ENCODE measurements at places on chromosomes 7 and 10.

DNA sequence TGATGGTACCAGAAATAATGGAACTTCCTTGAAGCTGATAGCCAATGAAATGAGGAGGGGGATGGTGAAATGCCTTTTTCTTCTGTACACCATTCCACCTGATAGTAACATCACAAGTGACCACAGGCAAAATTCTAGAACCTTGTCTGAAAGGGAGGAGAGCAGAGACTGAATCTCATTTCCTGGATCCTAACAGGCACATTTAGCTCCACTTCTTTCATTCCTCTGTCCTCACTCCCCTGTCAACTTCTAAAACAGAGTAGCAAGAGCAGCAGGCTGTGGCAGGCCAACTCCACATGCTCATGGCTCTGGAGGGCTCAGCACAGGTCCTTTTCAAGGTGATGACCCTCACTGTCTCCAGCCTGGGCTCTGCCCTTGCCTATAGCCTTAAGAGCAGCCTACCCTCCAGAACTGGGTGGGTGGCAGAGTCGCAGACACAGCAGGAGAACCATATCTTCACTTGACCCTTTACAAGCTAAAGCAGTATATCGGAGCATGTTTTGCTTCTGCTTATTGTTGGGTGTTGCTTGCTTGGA, at the start of gene LRRC18:
Gene LRRC18, minus strand, starts transcription at position 51 of the 536 bp plus-strand sequence. CDS start 25,685 bp downstream, outside the sequence.
- no peak for DNase-seq

DNA sequence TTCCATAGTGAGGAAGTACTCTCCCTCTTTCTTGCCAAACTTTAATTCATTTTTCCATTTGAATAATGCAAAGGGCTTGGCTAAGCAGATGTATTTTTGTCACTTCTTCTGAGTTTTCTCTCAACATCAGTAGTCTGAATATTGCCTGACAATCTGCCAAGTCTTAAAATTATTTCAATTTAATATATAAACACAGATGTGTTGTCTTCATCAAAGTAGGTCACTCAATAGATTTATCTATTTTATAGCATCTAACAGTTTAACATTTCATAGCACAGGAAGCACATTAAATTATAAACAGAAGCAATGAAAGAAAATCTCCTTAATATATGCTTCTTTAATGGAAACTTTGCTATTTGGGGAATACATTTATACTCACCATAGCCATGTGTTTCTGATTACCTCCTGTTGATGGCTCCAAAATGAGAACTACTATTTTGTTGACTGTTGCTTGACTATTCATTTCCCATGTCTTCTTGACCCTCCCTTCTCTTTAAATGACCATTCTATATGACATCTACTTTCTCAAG, 4.5 kb downstream of the CPED1 start:
- DNase-seq, result no peak

DNA sequence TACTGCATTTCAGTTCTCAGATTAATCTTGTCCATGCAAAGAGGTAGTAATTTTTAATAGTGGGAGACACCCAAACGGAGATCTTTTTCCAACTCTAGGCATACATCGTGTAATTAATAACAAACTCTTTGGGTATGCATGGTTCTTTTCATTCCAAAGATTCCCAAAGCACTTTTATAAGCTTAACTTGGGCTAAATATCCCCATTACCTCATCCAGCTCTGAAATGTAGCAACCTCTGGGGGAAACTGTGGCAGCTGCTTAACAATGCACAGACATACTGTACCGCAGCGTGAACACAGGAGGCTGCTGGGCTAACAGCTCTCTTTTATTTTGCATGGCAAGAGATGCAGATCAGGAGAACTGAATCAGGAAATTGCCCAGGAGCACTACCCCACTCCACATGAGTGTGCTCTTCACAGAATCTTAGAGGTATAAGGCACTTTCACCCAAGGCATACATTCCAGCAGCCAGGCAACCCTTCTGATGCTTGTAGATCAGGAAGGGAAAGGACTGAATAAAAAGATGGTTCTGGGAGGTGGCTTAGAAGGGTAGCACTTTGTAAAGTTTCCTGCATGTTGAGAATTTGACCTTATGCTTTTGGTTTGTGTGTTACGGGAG, 114.4 kb upstream of the GLI3 start:
- DNase-seq, result no peak

GRCh38 chr7:101898106-101898505, 80.7 kb downstream of the CUX1 start:
- no peak for DNase-seq

- DNase-seq, result no peak
Observed at GRCh38 chr7:120170834-120171233, 102.1 kb upstream of the KCND2 start.

GRCh38 chr10:64102264-64102633, 581.0 kb downstream of the REEP3 start:
- no peak for DNase-seq

- DNase-seq, result no peak
Observed at GRCh38 chr10:110076559-110077318, 69.0 kb downstream of the ADD3 start.

- no peak for DNase-seq
Observed at GRCh38 chr7:44108768-44109750, 4.9 kb downstream of the AEBP1 start.

DNA sequence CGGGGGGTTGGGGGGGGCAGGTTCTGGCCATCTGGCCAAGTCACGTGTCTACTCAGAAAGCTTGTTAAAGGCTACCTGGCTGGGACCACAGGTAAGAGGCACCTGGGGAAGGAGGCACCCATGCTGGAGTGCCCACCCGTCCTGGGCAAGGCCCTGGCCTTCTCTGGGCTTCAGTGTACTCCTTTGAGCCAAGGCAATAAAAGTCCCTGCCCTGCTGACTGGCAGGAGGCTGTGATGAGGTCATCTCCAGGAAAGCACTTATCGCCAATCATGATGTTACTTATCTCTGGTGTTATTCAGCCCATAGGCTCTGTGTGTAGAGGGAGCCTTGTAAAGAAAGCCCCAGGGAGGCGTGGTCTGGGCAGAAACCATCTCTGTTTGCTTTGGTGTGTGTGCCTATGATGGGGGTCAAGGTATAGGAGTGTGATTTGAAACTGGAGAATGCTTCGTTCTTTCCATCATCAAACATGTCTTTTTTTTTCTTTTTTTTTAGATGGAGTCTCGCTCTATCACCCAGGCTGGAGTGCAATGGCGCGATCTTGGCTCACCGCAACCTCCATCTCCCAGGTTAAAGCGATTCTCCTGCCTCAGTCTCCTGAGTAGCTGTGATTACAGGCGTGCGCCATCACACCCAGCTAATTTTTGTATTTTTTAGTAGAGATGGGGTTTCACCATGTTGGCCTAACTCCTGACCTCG, 2.5 kb upstream of the CLDN4 start:
- peak; percentile 96 for DNase-seq

- DNase-seq, result no peak
Observed at GRCh38 chr7:149562602-149563001, 65.0 kb upstream of the ZNF746 start.

GRCh38 chr10:94108200-94108599, 114.5 kb downstream of the PLCE1 start:
- DNase-seq, result no peak

DNA sequence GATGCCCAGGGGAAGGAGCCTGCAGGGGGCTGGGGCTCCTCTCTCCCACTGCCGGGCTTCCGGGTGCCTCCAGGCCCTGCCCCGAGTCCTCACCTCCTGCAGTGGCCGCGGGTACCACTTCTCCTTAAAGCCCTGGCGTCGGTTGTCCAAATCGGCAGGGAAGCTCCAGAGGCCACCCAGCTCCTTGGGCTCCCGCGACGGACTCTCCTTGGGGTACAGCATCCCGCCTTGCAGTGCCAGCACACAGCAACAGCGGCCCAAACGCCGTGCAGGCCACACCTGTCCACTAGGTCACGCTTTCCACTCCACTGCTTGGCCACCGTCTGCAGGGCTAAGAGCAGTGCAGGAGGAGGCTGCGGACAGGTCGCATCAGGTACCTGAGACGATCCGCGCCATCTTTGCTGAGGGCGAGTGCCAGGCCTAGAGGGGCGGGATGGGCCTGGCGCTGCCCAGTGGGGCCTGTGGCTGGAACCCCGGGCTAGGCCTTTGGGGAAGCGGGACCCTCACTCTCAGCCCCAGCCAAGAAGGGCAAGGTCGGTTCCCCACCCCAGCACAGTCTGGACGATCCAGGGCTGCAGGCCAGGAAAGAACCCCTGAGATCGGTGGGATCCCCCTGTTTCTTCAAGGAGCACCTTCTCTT, 47.7 kb upstream of the ZNF479 start:
- DNase-seq, result no peak

DNA sequence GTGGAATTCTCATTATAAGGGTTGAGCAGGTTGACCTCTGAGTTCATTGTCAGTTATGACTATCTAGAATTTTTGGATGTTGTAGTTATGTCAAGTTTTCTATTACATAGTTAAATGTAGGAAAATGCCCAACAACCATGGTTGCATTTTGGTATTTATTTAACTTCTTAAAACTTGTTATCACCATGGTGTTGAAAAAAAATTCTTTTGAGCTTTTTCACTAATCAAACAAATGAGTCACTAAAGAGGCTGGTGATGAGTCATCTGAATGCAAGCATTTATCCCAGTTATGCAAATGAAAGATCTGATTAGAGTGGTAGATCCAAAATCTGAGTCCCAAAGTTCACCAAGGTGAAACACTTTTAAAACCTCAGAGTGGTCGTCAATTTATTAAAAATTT, 624.7 kb upstream of the IGFBP3 start:
- DNase-seq, result no peak

- DNase-seq, result no peak
Observed at GRCh38 chr10:123648595-123648994, 17.6 kb upstream of the GPR26 start.

- no peak for DNase-seq
Observed at GRCh38 chr10:71517298-71518169, 120.8 kb downstream of the CDH23 start.

- no peak for DNase-seq
Observed at GRCh38 chr7:142407939-142408570, 150.2 kb upstream of the PRSS58 start.

DNA sequence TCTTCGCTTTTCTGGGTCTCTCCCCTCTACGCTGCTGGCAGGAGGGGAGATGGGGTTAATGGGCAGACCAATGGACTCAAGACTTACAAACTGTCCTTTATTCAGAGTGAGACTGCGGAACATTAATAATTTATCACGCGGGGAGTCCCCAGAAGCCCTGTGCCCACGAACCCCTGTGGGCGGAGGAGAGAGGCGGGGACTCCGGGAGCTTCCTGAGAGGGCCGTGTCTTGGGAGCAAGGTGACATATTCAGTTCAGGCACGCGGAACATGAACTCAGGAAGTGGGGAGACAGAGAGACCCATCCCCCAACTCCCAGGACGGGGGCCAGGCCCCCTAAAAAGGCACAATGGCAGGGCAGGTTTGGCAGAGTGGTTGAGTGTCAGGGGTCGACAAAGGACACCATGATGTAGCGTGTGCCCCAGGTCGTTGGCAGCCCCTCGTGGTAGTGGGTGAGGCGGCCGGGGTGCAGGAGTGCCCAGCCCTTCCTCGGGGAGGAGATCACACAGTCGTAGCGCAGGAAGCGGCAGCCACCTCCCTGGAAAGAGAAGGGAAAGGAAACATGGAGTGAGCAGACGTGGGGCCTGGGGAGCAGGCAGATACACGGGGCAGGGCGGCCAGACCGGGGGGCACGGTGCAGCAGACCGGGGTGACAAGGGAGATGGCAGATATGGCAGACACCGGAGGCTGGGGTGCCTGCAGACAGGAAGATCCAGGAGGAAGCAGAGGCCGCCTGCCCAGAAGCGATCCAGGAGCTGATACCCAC, 5.2 kb upstream of the MOGAT3 start:
- DNase-seq, result no peak

- DNase-seq, result no peak
Observed at GRCh38 chr10:95756041-95756761, at the start of gene ENTPD1. TSS of gene ENTPD1 (plus strand) at chr10:95756163. CDS start at chr10:95756240, 77 bp downstream.

GRCh38 chr7:106138776-106139175, 26.7 kb upstream of the SYPL1 start:
- DNase-seq, result no peak

DNA sequence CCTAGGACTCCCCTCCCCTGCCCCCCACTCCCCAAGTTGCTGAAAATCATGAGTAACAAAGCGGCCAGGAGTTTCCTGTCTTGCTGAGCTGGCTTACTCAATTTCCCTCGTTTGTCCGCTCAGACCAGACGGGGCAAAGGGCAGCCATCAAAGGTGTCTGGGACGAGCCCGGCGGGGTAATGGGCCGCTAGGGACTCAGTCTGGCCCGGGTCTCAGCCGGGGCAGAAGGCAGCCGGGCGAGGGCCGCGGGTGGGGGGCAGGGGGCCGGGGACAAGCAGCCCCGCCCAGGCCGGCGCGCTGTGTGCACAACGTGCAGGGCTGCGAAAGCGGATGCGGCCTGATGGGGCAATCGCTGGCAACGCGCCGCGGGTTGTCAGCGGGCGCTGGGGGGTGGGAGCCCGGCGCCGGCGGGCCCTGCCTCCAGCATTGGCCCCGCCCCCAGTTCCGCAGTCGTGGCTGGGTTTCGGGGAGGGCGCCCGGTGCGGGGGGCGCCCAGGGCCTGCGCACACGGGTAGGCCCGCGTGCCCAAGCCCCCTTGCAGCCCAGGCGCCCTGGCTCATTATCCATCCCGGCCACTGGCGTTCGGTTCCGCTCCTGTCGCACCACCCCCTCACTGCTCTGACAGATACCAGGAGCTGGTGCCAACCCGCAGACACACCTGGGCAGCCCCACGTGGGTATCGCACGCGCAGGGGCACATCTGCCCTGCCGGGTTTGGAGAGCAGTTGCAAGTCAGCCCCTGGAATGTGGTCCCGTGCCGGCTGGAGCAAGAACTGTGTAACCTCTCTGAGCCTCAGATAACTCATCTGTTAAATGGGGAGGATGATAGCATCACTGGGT, 35.1 kb downstream of the DNAJB12 start:
- DNase-seq, result peak; percentile 85

GRCh38 chr10:1159131-1160061, 103.2 kb downstream of the WDR37 start:
- DNase-seq, result no peak

DNA sequence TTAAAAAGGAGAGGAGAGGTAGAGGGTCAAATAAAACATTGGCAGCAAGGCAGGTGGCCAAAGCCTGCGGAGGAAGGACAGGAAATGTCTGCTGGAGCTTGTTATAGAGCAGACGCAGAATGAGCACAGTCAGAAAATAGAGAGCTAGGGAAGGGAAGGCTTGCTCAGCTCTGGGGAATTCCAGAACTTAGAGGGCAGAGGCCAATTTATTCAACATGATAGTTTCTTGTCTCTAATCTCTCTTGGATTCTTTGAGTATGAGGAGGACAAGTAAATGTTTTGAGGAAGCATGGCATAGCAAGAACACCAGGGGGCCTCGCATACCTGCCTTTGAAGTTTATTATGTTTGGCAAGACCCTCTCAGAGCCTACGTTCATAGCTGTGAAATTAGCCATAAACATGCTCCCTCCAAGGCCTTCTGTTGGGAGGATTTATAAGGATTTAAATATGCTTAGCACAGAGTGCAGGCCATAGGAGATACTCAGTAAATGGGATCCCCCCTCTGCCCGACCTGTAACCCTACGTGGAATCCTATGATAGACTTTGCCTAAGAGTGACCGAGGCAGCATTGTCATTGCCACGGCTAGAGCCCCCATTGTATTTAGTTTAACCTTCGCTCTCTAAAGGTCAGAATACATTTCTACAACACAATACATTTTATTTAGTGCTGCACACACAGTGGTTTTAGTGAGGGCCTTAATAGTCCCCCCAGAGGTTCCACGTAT, 293.9 kb downstream of the CCDC3 start:
- DNase-seq, result no peak
